ENCODE measurements at places on chromosomes 11 and 22. TPM values are rescaled to one million over a fixed set of nuclear protein-coding genes. Genes with fewer than 3 reads are reported as not detected.
A peak's percentile ranks its signal among the peaks of the same experiment; 100 is the strongest.

DNA sequence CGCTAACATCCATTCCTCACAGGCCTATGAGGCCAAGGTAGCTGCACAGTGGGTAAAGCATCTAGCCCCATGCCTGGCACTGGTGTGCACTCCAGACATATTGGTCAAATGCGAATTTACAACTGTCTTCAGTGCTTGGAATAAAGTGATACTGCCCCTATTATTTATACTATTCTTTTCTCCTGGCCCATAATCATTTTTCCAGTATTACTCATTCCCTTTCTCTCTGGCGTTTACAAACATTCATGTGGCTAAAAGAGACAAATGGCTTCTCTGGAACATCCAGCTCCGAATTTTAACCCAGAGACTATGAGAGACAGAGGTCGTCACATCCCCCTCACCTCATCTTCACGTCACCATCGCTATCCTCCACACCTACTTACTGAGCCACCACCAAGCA lies 87.2 kb upstream of the PITPNB start:
- no peak overlapping the region for H3K27ac ChIP-seq
- H3K4me3 ChIP-seq = no peak overlapping the region
- H3K36me3 ChIP-seq = no peaks in the 10 kb centered on the region
- no peaks in the 10 kb centered on the region for H3K27me3 ChIP-seq
- DNase-seq = no peak

GRCh38 chr11:44167046-44167445 lies 71.6 kb downstream of the EXT2 start:
- no peaks in the 10 kb centered on the region for H3K36me3 ChIP-seq
- H3K4me3 ChIP-seq = no peak overlapping the region
- no peak overlapping the region for H3K27ac ChIP-seq
- no peaks in the 10 kb centered on the region for H3K4me1 ChIP-seq

- peak overlapping the region; percentile 13 for H3K27ac ChIP-seq
- H3K36me3 ChIP-seq = peaks cover 69% of the 10 kb centered on the region
- H3K27me3 ChIP-seq = no peaks in the 10 kb centered on the region
- DNase-seq = no peak
- no peak overlapping the region for H3K4me3 ChIP-seq
- peaks cover 7% of the 10 kb centered on the region for H3K4me1 ChIP-seq
Measured at GRCh38 chr22:46727813-46728364, 10.2 kb downstream of the CERK start.

DNA sequence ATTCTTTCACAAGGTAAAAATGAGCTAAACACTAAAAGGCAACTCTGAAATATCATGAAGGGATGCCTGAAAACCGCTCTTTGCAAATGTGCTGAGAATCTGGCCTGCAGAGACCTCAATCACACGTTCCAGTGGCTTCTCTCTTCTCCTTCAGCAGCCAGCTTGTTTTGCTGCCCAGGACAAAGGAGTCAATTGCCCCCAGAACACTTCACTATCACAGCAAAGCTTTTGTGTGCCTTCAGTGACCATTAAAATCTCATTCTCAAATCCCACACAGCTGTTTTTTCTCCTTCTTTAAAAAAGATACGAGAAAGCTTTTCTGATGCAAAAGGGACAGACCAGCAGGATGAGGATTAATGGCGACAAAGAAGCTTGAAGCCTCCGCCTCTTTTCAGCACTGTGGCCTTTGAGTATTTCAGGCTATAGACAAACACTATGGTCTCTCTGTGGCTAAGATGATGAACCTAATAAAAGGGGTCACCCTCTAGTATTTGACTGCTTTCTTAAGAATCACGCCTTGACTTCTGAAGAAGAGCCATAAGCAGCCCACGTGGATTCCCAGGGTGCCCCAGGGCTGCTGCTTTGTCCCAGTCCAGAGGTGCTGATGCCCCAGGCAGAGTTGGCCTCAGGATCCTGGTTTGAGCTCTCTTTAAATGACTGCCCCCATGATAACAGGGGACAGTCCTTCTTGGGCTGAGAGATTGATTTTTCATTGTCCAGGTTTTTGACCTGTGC lies 33.4 kb upstream of the NRIP3 start:
- no peak overlapping the region for H3K27ac ChIP-seq
- no peaks in the 10 kb centered on the region for H3K36me3 ChIP-seq
- no peaks in the 10 kb centered on the region for H3K4me1 ChIP-seq
- no peak overlapping the region for H3K4me3 ChIP-seq

DNA sequence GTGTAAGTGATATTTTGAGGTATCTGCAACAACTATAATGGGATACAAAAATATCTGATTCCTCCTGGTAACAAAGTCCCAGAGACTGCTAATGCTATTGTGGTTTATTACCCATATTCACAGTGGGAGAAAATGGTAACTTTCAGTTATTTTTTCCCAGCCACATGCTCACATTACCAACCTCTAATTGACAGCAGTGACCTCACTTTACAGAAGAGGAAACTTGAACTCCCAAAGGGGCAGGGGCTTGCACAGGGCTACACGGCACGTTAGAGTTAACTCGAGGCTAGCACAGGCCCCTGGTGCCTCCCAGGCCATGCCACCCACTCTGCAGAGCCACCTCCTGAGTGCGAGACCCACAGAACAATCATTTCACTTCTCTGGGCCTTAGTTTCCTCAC lies 132.4 kb downstream of the TENM4 start:
- H3K4me1 ChIP-seq = no peaks in the 10 kb centered on the region
- H3K4me3 ChIP-seq = no peak overlapping the region
- no peaks in the 10 kb centered on the region for H3K27me3 ChIP-seq
- DNase-seq = no peak
- no peaks in the 10 kb centered on the region for H3K36me3 ChIP-seq

Gene VPS11
- 29.6 TPM for total RNA-seq

GRCh38 chr11:103594283-103594682 lies 442.2 kb upstream of the DDI1 start:
- H3K27me3 ChIP-seq = no peaks in the 10 kb centered on the region
- no peaks in the 10 kb centered on the region for H3K4me1 ChIP-seq
- DNase-seq = no peak
- H3K27ac ChIP-seq = no peak overlapping the region
- H3K4me3 ChIP-seq = no peak overlapping the region

GRCh38 chr11:44957040-44957515 lies 6.4 kb upstream of the TP53I11 start:
- no peak for DNase-seq
- no peak overlapping the region for H3K4me3 ChIP-seq
- H3K36me3 ChIP-seq = no peaks in the 10 kb centered on the region

Gene BATF2
- 0.90 TPM for total RNA-seq

Gene TRIM22
- total RNA-seq = 78.1 TPM

GRCh38 chr22:50091092-50091768 lies 1.4 kb downstream of the MOV10L1 start:
- no peak overlapping the region for H3K4me3 ChIP-seq
- peaks cover 10% of the 10 kb centered on the region for H3K27me3 ChIP-seq
- H3K4me1 ChIP-seq = no peaks in the 10 kb centered on the region
- no peaks in the 10 kb centered on the region for H3K36me3 ChIP-seq

DNA sequence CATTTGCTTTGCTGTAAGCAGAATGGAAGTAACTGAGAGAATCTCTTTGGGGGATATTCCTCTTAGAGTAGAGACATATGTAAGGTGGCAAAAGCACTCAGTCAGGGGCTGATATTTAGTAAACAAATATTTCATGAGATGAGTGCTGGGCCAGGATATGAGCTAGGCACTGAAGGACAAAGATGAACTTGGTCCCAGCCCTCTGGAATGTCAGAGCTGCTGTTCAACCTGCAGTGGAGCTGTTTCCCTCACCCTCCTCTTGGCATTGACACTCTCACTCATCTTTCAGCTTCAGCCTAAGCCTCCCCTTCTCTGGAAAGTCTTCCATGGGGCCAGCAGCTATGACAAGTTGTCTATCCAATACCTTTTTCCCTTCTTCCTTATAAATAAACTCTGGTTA lies 22.2 kb downstream of the RASSF10 start:
- no peak overlapping the region for H3K4me3 ChIP-seq
- no peak overlapping the region for H3K27ac ChIP-seq
- no peaks in the 10 kb centered on the region for H3K36me3 ChIP-seq
- no peaks in the 10 kb centered on the region for H3K27me3 ChIP-seq
- no peak for DNase-seq
- H3K4me1 ChIP-seq = no peaks in the 10 kb centered on the region

DNA sequence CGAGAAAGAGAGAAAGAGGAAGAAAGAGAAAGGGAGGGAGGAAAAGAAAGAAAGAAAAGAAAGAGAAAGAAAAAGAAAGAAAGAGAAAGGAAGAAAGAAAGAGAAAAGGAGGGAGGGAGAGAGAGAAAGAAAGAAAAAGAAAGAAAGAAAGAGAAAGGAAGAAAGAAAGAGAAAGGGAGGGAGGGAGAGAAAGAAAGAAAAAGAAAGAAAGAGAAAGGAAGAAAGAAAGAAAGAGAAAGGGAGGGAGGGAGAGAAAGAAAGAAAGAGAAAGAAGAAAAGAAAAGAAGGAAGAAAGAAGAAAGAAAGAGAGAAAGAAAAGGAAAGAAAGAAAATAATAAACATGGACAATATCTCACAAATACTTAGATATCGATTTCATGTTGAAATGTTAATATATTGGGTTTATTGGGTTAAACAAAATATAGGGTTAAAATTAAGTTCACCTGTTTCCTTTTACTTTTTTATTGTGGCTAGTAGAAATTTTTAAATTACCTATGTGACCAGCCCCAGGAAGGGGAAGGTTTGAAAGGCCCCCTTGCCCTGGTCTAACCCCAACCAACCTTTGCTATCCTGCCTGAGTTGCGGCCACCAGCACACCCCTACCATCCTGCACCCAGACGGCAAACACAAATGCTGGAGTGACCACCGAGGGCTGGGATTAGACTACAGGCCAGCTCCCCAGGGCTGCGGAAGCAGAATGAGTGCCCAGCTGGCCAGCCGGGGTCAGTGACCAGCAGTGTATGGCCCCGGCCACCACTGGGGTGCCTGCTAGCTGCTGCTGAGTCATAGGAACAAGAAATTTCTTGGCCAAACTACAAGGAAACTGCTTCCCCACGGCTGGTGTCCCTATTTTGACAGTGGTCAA lies 81.0 kb upstream of the FGF3 start:
- no peaks in the 10 kb centered on the region for H3K4me1 ChIP-seq
- H3K36me3 ChIP-seq = no peaks in the 10 kb centered on the region
- H3K27ac ChIP-seq = no peak overlapping the region

DNA sequence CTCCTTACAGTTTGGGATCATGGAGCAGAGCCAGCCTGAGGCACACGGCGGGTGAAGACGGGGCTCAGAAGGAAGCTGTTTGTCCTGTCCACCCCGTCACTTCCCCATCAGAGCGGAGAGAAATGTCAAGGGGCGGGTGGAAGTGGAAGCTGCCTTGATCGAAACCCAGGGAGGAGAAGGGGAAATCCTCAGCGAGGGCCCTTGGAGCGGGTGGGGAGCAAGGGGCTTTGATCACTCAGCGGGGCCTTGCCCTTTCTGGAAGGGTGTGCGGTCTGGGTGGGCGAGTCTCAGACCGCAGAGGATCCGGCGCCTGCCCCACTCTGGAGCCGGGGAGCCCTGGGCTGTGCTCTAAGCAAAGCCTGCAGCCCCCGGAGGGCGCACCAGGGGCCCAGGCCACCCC lies 320.4 kb downstream of the NTM start:
- H3K36me3 ChIP-seq = no peaks in the 10 kb centered on the region
- H3K4me3 ChIP-seq = no peak overlapping the region
- H3K27me3 ChIP-seq = peaks cover 55% of the 10 kb centered on the region
- no peak overlapping the region for H3K27ac ChIP-seq
- H3K4me1 ChIP-seq = peaks cover 6% of the 10 kb centered on the region

DNA sequence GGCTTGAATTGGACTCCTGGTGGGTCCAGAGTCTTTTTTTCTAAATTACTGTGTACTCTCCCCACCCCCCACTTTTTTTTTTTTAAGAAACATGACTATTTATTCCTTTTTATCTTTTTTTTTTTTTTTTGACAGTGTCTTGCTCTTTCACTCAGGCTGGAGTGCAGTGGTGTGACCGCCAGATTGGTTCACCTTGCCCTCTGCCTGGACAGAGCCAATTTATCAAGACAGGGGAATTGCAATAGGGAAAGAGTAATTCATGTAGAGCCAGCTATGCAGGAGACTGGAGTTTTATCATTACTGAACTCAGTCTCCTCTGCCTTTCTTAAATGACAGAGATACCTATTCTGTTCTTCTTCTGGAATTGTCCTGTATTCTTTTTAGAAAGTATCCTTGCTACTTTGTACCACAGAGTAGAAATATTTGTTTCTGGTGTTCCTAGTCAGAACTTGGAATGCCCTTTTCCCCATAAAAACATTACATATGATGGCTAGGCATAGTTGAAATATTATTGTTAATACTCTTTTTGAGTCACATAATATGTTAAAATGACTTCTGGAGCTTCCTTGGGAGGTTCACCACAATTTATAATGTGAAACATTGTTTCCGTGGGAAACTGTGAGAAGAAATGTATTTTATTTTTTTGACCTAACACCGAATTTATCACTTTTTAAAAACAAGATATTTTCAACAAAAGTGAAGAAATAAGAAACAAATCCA lies 95.6 kb downstream of the UVRAG start:
- no peak overlapping the region for H3K27ac ChIP-seq
- H3K27me3 ChIP-seq = no peaks in the 10 kb centered on the region
- H3K4me1 ChIP-seq = no peaks in the 10 kb centered on the region

DNA sequence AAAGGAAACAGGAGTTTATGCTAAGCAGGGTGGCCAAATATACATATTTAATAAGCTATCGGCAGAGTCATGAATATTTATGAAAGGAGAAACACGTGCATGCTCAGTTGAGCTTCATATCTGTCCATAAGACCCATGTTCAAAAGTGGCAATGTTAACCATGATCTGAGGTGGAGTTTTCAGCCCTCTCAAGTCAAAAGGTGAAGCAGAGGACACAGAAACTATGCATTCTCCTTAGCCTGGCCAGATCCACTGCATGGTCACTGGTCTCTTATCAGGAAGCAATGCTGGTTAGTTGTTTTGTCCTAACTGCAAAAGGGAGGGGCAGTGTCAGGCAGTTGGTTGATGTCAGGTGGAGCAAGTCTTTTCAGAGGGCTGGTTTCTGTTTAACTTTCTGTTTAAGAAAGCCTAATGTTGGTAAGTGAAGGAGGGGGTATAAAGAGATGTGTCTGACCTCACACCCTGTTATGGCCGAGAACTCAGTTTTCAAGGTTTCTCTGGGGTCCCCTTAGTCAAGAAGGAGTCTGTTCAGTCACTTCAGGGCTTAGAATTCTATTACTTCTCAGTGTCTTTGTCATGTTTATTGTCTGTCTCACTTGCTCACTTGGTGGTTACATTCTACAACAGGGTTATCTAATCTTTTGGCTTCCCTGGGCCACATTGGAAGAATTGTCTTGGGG lies 5.5 kb upstream of the SELENOH start:
- peaks cover 19% of the 10 kb centered on the region for H3K36me3 ChIP-seq
- H3K27me3 ChIP-seq = no peaks in the 10 kb centered on the region
- peaks cover 1% of the 10 kb centered on the region for H3K4me1 ChIP-seq

Gene F2
- 0.14 TPM for total RNA-seq

Gene GDPD4
- not detected for total RNA-seq
